GM06990 (cell line): ENCODE measurements at places on chromosomes 3 and 15.

GRCh38 chr3:143242101-143242500, 122.5 kb downstream of the CHST2 start:
- no peak for DNase-seq

DNA sequence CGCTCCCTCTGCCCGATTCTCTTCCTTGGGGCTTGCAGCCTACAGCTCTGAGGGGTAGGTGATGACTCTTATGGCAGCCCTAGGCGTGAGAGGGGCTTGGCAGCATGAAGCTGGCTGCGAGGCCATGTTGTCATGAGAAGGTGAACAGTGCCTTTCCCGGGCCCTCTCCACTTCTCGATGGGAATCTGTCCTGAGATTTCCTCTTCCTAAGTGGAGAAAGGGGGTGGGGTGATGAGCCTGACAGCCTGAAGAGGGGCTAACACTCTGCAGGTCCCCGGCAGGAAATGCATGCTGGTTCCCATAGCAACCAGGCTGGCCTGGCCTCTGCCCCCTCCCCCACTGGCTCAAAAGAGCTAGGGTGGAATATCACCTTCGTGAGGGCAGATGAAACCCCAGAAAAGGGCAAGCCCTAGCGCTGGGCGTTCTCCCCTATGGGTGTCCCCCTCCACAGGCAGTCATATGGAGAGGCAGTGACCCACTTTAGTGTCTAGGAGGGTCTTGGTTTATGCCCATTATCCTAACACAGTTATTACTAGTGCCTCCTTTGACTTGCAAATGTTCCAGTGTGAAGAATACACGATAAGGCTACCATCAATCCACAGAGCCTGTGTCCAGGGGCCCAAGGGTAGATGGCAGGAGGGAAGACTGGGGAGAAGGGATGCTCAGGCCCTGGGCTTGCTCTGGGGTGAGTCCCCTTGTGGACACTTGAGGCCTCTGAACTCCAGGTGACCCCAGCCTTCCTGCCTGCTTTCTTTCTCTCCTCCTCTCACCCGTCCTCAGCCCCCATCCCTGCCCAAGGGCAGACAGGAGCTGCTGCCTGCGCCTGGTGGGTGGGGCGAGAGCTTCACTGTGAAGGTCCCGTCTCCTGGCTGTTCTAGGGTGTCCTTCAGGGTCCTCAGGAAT, 13.2 kb downstream of the EPHB3 start:
- DNase-seq = no peak

GRCh38 chr3:24088782-24089181, 143.7 kb downstream of the NR1D2 start:
- DNase-seq = no peak

GRCh38 chr15:82839136-82839535, 29.7 kb downstream of the WHAMM start:
- DNase-seq = no peak

DNA sequence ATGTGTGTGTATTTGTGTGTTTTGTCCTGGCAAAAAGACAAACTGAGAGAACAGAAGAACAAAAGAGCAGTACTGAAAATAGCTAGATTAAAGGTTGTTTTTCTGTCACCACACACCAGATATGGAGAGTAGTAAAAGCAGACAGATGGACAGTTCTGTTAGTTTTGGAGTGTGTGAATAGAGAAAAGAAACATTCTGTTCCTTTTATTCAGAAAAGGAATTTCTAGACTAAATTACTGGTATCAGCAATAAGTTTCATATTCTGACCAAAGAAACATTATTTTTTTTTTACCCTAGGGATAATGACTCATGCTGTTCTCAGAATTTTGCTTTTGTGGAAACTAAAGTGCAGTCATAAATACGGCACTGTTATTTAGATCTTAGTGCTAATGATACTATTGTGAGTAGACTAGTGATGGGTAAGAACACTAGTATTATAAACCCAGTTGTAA, 32.9 kb downstream of the PIK3CA start:
- peak; percentile 39 for DNase-seq

DNA sequence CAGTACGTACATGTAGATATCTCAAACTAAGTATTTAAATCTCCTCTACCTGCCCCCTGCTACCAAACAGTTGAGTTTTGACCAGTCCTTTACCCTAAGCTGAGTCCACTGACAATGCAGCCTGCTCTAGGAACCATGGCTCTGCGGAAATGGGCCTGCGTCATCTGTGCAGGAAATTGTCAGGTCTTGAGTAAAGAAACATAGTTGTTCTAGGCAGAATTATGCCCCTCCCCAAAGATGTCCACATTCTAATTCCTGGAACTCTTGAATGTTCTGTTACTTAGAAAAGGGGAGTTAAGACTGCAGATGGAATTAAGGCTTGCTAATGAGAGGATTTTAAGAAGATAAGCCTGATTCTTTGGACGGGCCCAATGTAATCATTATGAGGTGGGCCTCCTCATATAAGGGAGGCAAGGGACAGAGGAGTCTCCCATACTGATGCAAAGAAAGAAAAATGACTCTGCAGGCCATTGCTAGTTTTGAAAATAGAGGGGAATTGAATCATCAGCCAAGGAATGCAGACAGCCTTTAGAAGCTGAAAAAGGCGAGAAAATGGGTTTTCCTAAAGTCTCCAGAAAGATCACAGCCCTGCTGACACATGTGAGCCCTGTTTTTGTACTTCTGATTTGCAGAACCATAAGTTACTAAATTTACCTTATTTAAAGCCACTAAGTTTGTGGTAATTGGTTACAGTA, 5.5 kb upstream of the VGLL3 start:
- no peak for DNase-seq

- DNase-seq = no peak
Measured at GRCh38 chr3:150238995-150239619, 169.0 kb upstream of the TSC22D2 start.

GRCh38 chr3:17986348-17986816, 244.0 kb upstream of the TBC1D5 start:
- DNase-seq = no peak

DNA sequence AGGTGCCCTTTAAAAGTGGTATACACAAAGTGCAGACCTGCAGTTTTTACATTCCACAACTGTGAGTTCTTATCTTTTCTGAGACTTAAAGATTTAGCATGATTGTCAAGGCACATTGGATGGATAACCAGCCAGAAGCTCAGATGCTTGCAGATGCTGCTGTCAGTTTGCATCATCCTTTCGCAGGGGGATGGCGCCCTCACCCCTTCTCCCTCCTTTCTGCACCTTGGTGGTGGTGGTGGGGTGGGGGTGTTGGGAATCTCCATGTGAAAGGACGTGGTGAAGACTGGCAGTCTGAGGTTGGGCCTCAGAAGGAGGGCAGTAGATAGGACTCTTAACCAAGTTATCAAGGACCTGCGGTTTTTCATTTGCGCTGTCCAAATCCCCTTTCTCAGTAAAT, 309.6 kb upstream of the SEMA6D start:
- no peak for DNase-seq

DNA sequence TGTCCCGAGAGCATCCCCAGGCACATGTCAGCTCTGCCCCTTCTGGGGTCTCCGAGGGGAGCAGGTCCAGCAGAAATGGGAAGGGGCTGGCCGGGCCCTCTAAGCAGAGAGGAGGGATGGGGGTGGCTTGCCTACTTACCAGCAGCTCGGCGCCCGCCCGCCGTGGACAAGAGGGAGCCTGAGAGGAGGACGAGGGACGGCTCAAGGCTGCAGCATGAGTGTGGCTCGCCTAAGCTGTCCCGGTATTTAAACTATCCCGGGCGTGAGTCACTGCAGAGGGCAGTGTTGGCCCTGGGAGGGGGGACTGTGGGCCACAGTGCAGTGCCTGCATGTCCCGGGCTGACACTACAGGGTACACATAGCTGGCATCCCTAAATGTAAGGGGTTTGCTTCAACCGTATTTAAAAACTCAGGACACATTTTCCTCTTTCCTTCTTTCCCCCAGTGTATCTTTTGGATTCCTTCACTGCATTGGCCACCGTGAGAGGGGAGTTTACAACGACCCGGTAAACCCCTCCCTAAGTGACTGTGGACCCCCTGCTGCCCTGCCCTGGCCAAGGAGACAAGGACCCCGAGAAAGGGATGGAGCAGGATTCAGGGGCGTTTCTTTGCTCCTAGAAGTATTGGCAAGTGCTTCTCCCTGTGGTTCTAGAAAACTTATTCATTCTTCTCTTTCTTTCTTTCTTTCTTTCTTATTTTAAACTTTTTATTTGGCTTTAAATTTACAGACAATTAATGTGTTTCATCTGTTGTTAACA, at the start of gene LRRC15:
Gene LRRC15, minus strand, starts transcription at position 222 of the 758 bp plus-strand sequence. CDS start 8,700 bp downstream, outside the sequence.
- DNase-seq = no peak

DNA sequence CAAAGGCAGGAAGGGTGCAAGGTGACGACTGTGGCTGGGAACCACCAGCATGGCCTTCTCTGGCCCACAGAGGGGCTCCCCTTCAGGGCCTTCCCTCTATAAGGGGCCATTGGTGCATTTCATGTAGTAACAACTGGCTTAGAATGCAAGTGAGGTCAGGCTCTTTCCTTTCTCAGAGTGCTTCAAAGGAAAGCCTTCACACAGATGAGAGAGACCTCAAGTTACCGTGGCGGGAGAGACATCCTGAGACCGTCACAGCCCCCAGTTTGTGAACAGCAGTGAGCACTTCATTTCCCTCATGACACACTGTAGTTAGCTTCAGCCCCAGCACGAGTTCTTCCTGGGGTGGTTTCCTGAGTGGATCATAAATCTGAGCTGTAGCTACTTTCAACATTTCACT, 96.6 kb upstream of the LIMD1 start:
- no peak for DNase-seq
